ENCODE measurements at places on chromosomes 4 and X. TPM values are rescaled to one million over a fixed set of nuclear protein-coding genes. Genes with fewer than 3 reads are reported as not detected.

- H3K4me1 ChIP-seq: no peaks in the 10 kb centered on the region
- H3K4me3 ChIP-seq: no peak overlapping the region
- no peaks in the 10 kb centered on the region for H3K36me3 ChIP-seq
- no peak overlapping the region for H3K27ac ChIP-seq
- DNase-seq: no peak
- no peaks in the 10 kb centered on the region for H3K27me3 ChIP-seq
Observed at GRCh38 chr4:160414496-160414895, 1311.6 kb downstream of the RAPGEF2 start.

The ASB9 gene
- 0.88 TPM for total RNA-seq

- H3K4me3 ChIP-seq: no peak overlapping the region
- H3K27me3 ChIP-seq: no peaks in the 10 kb centered on the region
- no peak overlapping the region for H3K27ac ChIP-seq
- H3K4me1 ChIP-seq: no peaks in the 10 kb centered on the region
Observed at GRCh38 chrX:3029129-3029528, 12.1 kb upstream of the ARSF start.

GRCh38 chr4:177222781-177223180, 86.9 kb upstream of the NEIL3 start:
- no peaks in the 10 kb centered on the region for H3K4me1 ChIP-seq
- H3K36me3 ChIP-seq: no peaks in the 10 kb centered on the region
- no peaks in the 10 kb centered on the region for H3K27me3 ChIP-seq
- DNase-seq: no peak

The ADD1 gene
- 215 TPM for total RNA-seq

The ENAM gene
- total RNA-seq: 9.9 TPM

The MUC7 gene
- total RNA-seq: not detected

- H3K4me1 ChIP-seq: no peaks in the 10 kb centered on the region
- H3K36me3 ChIP-seq: no peaks in the 10 kb centered on the region
- no peak for DNase-seq
- peak overlapping the region; percentile 84 for H3K27ac ChIP-seq
Observed at GRCh38 chrX:11352296-11352741, 59.1 kb downstream of the AMELX start.

GRCh38 chr4:6374575-6374974, 97.8 kb downstream of the PPP2R2C start:
- H3K36me3 ChIP-seq: no peaks in the 10 kb centered on the region
- DNase-seq: peak; percentile 6
- H3K27ac ChIP-seq: no peak overlapping the region

The DDIT4L gene
- 1.7 TPM for total RNA-seq

- no peak overlapping the region for H3K4me3 ChIP-seq
- H3K27me3 ChIP-seq: no peaks in the 10 kb centered on the region
- H3K4me1 ChIP-seq: no peaks in the 10 kb centered on the region
- no peaks in the 10 kb centered on the region for H3K36me3 ChIP-seq
- DNase-seq: no peak
Observed at GRCh38 chr4:14824189-14824588, 178.1 kb upstream of the CPEB2 start.

GRCh38 chr4:30792601-30793000, 72.4 kb downstream of the PCDH7 start:
- no peak overlapping the region for H3K4me3 ChIP-seq
- no peak for DNase-seq
- no peaks in the 10 kb centered on the region for H3K27me3 ChIP-seq
- no peaks in the 10 kb centered on the region for H3K36me3 ChIP-seq
- peaks cover 9% of the 10 kb centered on the region for H3K4me1 ChIP-seq

GRCh38 chr4:1713003-1713851, 1.1 kb upstream of the SLBP start:
- H3K27ac ChIP-seq: peak overlapping the region; percentile 100
- DNase-seq: no peak
- peaks cover 19% of the 10 kb centered on the region for H3K36me3 ChIP-seq
- peak overlapping the region; percentile 83 for H3K4me3 ChIP-seq

GRCh38 chr4:22454955-22455354, 60.9 kb downstream of the ADGRA3 start:
- no peak overlapping the region for H3K27ac ChIP-seq
- H3K27me3 ChIP-seq: no peaks in the 10 kb centered on the region
- no peak overlapping the region for H3K4me3 ChIP-seq
- no peak for DNase-seq
- no peaks in the 10 kb centered on the region for H3K36me3 ChIP-seq

DNA sequence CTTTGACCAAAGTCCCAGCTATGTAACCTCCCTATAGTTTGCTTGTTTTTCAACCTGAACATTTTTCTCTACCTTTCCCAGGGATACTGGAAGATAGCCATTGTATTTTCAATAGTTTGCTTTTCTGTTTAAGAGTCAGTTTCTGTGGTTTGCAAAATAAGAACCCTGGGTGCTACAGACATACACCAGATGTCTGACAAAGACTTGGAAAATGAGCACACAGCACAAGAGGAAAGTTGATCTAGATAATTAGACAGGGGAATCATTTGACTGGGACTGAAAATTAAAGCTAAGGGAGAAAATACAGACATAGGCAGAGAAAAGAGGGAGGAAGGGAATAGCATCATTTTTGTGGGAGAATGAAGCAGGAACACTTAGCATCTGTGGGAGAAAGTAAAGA, 218.3 kb upstream of the CNKSR2 start:
- DNase-seq: no peak
- H3K27ac ChIP-seq: no peak overlapping the region
- H3K27me3 ChIP-seq: no peaks in the 10 kb centered on the region

The IKBKG gene
- total RNA-seq: 22.9 TPM

The MAGEA2B gene
- not detected for total RNA-seq

The HHIP gene
- total RNA-seq: not detected

The SULT1E1 gene
- total RNA-seq: not detected

The RENBP gene
- 14.9 TPM for total RNA-seq

GRCh38 chr4:82282875-82283274, 90.9 kb downstream of the HNRNPD start:
- H3K4me3 ChIP-seq: no peak overlapping the region
- H3K27ac ChIP-seq: no peak overlapping the region
- peaks cover 6% of the 10 kb centered on the region for H3K4me1 ChIP-seq
- H3K36me3 ChIP-seq: no peaks in the 10 kb centered on the region

The NXF2B gene
- not detected for total RNA-seq

Measured in heart left ventricle (tissue), 16 donors.